ENCODE measurements at places on chromosomes 1 and 21.

- DNase-seq: no peak
These were observed 30.0 kb upstream of the COL18A1 start for GRCh38 chr21:45374826-45375455.

- peak; percentile 81 for DNase-seq
These were observed 41.0 kb downstream of the MYOM3 start for GRCh38 chr1:24070821-24071393.

- peak; percentile 72 for DNase-seq
These were observed 19.1 kb downstream of the RAB7B start for GRCh38 chr1:205983925-205984725.

- no peak for DNase-seq
These were observed 120.7 kb downstream of the NFIA start for GRCh38 chr1:61202854-61203598.

GRCh38 chr21:42865776-42866160 lies 13.6 kb downstream of the WDR4 start:
- DNase-seq: no peak

DNA sequence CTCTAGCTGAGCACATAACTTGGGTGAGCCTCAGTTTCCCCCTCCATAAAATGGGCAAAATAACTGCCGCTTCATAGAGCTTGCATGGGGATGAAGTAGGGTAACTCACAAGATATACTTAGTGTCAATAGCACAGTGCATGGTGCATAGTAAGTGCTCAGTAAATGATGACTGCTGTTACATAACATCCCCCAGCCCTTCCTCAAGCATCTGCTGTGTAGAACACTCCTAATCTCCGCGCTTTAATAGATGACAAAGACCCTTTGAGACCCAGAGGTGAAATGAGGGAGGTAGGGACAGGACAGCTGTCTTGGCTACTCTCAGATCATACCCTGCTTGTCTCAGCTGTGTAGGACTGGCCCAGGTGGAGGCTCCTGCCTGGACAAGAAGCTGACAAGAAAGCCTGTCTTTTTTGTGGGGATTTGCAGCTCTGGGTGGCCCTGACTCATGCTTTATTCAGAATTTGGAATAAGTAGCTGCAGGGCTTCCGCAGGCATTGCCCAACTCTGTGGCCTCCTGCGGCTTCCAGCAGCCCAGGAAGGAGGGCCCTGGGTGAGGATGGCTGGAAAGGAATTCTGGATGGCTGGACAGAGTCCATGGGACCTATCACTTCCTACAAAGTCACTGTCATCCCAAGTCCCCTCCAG lies 20.7 kb upstream of the PADI4 start:
- DNase-seq: peak; percentile 28

- no peak for DNase-seq
These were observed 303.6 kb downstream of the PTPRU start for GRCh38 chr1:29539971-29540370.

DNA sequence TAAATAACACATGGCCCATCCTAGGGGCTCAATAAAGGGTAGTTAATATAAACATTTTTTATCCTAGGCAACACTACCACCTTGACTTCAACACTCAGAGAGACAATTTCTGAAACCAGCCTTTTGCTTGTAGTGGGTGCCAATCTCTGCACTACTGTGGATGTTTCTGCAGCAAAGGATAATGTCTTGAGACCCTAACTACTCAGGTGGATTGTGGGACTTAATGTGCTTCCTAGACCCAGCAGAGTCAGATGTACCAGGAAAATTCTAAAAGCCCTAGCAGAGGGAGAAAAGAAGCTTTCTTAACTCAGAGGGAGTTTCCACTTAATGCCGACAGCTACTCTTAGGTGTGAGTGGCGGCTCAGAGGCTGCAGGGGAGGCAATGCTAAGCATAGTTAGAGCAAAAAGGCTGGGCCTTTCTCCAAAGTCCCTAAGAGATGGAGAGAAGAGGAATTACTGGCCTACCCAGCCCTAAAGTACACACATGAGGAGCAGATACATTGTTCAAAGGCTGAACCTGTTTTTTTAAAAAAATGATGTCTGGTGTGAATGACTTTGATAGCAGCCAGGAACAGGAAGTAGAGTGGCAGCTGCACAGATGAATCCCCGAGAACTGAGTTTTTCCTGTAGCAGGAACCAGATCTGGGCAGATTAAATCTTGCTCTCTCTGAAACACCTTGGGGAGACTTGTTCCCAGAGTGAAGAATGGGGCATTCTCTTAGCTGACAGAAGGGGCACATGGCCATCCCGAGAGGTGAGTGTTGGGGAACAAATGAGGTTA lies 33.5 kb upstream of the ABCD3 start:
- no peak for DNase-seq

- DNase-seq: no peak
These were observed 198.9 kb upstream of the ZP4 start for GRCh38 chr1:238089615-238090014.

DNA sequence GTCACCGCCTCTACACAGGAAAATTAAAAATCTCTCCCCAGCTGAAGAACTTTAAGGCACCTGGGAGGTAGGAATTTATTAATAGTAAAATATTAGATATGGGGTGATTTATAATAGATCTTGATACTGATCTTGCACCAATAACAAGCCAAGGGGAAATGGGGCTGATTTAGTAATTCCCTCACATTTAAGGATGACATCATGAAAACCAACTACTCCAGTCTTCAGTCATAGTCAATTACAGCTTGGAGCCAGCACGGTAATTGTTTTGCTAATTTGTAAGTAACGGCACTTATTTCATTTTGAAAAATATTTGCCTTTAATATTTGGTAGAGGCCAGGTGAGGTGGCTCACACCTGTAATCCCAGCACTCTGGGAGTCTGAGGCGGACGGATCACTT lies 92.8 kb downstream of the TGFBR3 start:
- DNase-seq: no peak

- no peak for DNase-seq
These were observed 99.3 kb downstream of the XPR1 start for GRCh38 chr1:180731131-180731530.

- DNase-seq: peak; percentile 14
These were observed 1.6 kb downstream of the CASZ1 start for GRCh38 chr1:10794724-10795275.

GRCh38 chr1:168920456-168921094 lies 185.9 kb upstream of the ATP1B1 start:
- DNase-seq: peak; percentile 27

- DNase-seq: no peak
These were observed 35.9 kb downstream of the KCNA2 start for GRCh38 chr1:110570307-110570706.

GRCh38 chr1:29482064-29482463 lies 245.7 kb downstream of the PTPRU start:
- DNase-seq: no peak

- no peak for DNase-seq
These were observed 8.5 kb downstream of the ERG start for GRCh38 chr21:38489729-38490128.

GRCh38 chr1:29548091-29548490 lies 311.8 kb downstream of the PTPRU start:
- DNase-seq: no peak

GRCh38 chr1:114008480-114008941 lies 29.2 kb downstream of the OLFML3 start:
- DNase-seq: no peak

GRCh38 chr21:42363312-42363711 lies 3.0 kb downstream of the TFF1 start:
- no peak for DNase-seq

- peak; percentile 80 for DNase-seq
These were observed 67.9 kb upstream of the ARID1A start for GRCh38 chr1:26627954-26628353.

GRCh38 chr1:29581256-29581655 lies 344.9 kb downstream of the PTPRU start:
- DNase-seq: no peak

DNA sequence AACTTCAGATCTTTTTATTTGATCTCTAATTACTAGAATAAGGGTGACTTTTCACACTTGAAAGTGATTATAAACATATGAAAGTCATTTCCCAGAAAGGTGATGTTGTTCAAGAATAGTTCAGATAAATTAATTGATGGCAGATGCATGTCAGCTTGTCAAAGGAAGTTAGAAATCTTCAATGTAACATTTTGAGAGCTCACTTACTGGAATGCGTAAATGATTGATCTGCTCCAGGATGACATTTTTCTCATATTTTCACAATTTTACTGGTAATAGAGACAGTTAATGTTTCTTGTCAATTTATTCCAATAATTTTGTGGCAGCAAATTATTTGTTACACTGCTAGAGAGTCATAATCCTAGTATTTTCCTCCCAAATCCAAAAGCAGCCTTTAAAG lies 424.2 kb downstream of the PLA2G4A start:
- DNase-seq: no peak

- no peak for DNase-seq
These were observed 13.3 kb downstream of the RRP15 start for GRCh38 chr1:218298398-218298797.

- no peak for DNase-seq
These were observed 57.5 kb downstream of the IARS2 start for GRCh38 chr1:220151454-220151853.

DNA sequence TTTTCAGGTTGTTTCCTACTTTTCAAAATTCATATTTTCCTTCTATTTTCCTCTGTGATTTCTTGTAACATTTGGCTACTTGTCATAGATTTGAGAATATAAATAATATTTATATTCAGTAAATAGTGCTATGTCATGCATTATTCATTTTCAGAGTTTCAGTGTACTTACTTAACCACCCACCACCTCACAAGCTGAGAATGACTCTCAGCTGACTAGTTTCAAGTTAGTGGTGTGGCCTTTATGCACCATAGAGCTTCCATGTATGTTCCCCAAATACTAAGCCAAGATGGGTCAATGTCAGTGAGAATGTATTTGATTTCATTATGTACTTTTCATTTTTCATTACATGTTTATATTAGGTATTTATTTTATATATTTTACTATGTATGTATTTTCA lies 56.9 kb upstream of the RGS1 start:
- DNase-seq: peak; percentile 71

DNA sequence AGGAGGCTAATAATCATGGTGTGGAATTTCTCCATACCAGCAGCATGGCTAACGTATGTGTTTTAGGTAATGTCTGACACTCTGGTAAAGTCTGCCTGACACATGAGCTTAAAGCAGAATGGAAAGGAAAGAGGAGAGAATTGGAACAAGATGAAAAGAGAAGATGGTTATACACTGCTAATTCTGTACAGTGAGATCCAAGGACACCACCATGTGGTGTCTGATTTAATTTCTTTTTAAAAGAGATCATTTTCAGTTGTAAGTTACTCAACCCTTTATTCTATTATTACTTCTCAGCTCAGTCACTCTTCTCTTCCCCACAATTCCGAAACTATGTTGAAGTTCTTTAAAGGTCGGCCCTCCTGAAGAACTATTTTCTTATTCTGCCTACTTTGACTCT lies 15.6 kb downstream of the PRKAB2 start:
- DNase-seq: no peak

DNA sequence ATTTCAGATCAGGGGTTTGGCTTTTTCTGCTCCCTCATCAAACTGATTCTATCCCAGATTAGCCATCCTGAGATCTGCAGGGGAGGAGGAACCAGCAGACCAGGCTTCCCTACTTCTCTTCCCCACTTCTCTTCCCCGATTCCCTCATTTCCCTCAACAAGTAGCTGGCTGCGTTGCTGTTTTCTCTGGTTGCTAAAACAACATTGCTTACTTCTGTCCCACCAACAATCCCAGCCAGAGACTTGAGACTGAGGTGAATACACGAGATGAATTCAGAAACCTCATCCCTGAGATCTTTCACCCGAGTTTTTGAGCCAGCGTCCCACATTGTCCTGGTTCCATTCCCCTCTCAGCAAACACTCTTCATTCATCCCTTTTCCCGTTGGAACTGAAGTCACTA lies 22.4 kb downstream of the DYRK3 start:
- no peak for DNase-seq

DNA sequence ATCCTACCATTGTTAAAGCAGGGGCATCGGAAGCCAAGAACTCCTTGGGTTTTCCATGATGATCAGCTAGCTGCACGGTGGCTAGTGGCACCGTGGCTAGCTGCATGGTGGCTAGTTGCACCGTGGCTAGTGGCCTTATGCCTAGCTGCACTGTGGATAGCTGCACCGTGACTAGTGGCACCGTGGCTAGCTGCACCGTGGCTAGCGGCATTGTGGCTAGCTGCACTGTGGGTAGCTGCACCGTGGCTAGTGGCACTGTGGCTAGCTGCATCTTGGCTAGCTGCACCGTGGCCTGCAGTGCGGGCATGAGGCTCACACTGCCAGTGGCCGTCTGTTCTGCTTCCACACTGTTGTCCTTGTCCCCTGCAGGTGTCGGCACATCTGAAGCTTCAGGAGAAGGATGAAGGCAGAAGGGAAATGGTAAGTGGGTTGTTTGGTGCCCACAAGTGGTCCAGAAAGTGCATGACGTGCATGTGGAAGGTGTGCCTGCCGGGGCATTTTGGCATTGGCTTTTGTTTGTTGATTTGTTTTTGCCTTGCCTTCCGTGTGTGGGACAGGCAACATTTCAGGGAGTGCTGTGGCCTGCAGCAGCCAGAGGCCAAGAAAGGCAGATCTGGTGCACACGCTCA lies 38.6 kb downstream of the TFF3 start:
- no peak for DNase-seq

DNA sequence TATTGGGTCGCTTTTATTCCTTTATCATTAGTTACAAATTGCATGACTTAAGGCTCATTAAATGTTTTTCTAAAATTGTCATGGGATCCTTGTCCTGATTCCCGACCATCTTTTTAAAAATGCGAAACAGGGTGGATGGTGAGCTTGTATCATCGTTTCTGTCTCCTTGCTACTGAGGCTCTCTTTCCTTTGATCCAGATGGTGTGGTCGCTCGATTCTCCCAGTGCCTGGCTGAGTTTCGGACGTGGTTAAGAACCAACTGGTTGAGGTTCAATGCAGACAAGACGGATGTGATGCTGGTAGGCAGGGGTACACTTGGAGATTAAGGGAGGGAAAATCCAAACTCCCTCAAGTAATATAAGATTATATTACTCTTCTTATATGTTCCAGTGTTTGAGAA lies 1.2 kb downstream of the MIER1 start:
- DNase-seq: no peak

GRCh38 chr21:42571391-42572150 lies 57.9 kb downstream of the SLC37A1 start:
- no peak for DNase-seq
